GF-D8 (cell line): ENCODE measurements at places on chromosomes 1 and 21.

DNA sequence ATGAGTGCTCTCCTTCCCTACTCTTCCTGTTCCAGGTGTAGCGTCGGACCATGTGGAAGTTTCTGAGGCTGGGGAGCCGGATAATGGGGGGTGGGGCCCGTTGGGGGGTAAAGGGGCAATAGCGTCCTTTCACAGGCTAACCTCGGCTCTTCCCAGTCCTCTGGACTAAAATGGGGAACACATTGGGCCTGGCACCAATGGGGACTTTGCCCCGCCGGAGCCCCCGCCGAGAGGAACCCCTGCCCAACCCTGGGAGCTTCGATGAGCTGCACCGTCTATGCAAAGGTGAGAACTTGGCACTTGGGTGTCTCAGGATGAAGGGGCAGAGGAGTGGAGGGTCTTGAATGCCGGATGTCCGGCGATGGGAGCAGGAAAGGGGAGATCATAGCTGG, 456 bp downstream of the TOMM40L start:
- DNase-seq, result no peak

DNA sequence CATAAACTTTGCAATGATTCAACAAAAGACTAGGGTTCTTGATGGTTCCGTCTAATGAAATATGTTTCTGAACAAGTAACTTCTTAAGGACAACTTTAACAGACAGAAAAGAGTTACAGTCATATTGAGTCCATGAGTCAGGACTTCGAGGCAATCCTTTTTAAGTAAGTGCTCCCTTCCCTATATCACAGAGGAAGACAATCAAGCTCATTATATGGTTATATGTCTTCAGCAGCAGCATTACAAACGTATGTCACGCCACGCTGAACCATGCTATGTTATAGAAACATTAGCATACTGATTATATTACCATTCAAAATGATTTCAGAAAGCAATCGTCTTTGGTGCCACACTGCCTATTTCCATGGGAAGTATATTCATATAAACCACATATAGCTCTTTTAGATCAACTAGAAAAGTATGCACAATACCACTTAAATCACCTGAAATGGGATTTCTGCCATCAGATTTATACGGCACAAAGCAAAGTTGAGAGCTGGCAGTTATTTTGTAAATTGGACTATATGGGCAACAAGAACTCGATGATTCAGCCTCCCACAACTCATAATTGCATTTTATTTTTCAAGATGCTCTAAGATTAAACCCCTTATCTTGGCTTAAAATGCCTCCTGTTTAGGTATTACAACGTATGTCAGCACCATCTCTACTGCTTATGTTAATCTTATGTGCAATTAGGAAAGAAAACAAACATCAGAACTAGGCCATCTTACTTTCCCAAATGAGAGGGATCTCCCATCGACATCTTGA, 111.3 kb upstream of the SAMSN1 start:
- DNase-seq, result no peak

DNA sequence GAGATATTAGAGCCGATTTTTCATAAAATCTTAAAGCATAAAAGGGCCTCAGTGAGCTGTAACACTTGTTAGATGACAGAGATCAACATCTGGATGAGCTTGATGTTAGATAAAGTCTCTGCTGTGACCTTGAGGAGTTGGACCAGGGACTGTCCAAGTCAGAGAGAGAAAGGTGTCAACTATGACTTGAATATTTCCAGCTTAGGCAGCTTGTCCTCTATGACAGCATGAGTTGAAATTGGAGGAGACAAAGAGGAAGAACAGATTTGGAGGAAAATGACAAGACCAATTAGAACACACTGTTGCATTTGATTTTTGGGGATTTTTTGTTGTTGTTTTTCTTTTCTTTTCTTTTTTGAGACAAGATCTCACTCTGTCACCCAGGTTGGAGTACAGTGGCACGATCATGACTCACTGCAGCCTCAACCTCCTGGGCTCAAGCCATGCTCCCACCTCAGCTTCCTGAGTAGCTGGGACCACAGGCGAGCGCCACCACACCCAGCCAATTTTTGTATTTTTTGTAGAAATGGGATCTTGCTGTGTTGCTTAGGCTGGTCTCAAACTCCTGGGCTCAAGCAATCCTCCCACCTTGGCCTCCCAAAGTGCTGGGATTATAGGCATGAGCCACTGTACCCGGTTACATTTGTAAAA, 35.3 kb upstream of the CLIC4 start:
- no peak for DNase-seq

GRCh38 chr21:45844181-45844580, 137.4 kb upstream of the COL6A1 start:
- DNase-seq, result no peak

DNA sequence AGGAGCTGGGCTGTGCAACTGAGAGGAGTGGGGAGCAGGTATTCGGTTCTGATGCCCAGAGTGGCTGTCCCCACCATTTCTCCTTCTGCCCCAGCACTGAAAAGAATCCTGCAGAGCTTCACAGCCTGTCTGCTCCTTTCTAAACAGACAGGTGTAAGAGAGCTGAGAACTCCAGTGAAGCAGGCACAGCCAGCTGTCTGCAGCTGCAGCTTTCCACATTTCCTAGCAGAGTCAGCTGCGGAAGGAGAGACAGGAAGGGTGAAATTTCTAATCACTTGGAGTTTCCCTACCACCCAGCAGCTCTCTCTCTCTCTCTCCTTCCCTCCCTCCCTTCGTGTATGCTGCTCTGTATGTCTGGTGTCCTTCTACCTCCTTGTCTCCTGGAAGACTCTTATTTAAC, 40.5 kb upstream of the GJB5 start:
- no peak for DNase-seq

- DNase-seq, result no peak
Observed at GRCh38 chr1:15354580-15354965, 55.1 kb upstream of the EFHD2 start.

- no peak for DNase-seq
Observed at GRCh38 chr1:92711473-92712165, 73.3 kb downstream of the EVI5 start.

GRCh38 chr1:228011721-228012311, 5.0 kb downstream of the WNT3A start:
- DNase-seq, result no peak

- no peak for DNase-seq
Observed at GRCh38 chr1:182723200-182723599, 38.8 kb upstream of the RGS8 start.

- no peak for DNase-seq
Observed at GRCh38 chr1:189658381-189658780, 819.3 kb downstream of the BRINP3 start.

GRCh38 chr1:184082541-184083415, 31.2 kb downstream of the TSEN15 start:
- DNase-seq, result no peak

- peak; percentile 35 for DNase-seq
Observed at GRCh38 chr1:55244476-55245099, 29.4 kb upstream of the USP24 start.

GRCh38 chr21:28644762-28645161, 347.9 kb downstream of the LTN1 start:
- DNase-seq, result no peak

- no peak for DNase-seq
Observed at GRCh38 chr1:115426956-115427355, 88.9 kb upstream of the NGF start.

- no peak for DNase-seq
Observed at GRCh38 chr21:44567481-44568171, 5.9 kb upstream of the KRTAP10-4 start.

DNA sequence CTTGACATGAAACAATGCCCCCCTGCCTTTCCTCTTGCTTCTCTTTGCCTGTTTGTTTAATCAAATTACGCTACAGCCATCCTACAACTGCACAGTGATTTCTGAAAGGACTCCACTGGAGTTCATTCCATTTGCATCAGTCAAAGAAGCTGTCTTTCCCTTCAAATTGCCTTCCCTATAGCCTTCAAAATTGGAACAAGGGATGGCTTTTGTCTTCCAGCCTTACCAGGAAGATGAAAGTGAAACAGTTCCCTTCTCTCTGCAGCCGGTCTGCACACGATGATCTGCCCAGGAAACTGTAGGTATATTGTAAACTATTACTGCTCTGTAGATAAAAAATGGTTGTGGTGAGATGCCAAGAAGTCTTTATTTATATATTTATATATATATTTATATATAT, 65.6 kb upstream of the ETS2 start:
- no peak for DNase-seq

- DNase-seq, result no peak
Observed at GRCh38 chr1:168637350-168637991, 61.1 kb downstream of the XCL1 start.

DNA sequence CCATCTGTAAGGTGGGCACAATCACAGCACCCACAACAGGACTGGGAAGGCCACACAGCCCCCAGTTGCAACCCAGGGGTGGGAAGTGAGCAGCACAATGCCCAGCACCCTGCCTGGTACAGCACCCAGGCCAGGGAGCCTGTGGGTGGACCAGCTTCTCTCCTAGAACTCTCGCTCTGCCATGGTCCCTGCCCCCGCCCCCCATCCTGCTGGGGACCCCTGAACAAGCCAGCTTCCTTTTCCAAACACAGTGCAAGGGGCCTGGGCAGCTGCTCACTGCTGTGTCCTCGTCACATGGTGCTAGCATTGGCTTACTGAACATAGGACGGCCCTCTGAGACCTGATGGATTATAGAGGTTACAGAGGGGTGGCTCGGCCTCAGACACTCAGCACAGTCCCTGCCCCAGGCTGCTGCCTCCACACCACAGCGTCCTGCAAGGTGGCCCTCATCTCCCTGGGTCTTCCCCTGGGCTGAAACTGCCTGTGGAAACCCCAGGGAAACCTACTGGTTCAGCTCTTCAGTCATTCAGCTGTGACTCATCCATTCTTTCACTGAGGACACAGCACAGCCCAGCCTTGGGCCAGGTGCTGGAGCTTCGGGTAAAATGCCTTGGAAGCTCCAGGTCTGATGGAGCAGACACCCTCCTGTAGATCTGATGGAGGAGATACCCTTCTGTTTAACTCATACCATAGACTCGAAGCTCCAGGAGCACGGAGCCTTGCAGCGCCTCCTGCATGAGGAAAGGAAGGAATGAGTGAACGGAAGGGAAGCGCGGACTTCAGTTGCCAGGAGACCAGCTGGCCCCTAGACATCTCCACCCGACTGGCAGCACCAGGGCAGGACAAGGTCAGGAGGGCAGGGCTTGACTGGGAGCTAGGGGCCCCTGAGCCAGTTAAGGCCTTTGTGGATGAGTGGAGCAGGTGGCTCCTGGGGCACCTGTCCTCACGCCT, 8.1 kb upstream of the PRDM16 start:
- DNase-seq, result no peak

DNA sequence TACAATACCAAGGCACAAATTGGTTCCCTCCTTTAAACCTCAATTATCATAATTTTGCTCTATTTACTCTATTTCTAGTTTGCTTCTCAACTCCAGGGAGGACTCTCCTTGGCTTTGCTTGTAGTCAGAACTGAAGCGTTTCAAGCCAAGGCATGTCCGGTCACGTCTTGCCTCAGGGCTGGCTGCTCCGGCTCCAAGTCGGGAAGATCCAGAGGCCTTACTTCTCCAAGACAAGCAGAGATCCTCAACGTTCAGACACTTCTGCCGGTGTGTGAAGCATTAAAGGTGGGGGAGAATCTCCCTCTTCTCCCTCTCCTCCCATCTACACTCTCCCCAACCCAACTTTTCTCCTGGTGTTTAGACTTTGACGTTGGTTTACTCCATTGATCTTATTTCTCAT, 7.2 kb upstream of the HHAT start:
- no peak for DNase-seq

GRCh38 chr1:29829448-29830344, 593.4 kb downstream of the PTPRU start:
- no peak for DNase-seq

DNA sequence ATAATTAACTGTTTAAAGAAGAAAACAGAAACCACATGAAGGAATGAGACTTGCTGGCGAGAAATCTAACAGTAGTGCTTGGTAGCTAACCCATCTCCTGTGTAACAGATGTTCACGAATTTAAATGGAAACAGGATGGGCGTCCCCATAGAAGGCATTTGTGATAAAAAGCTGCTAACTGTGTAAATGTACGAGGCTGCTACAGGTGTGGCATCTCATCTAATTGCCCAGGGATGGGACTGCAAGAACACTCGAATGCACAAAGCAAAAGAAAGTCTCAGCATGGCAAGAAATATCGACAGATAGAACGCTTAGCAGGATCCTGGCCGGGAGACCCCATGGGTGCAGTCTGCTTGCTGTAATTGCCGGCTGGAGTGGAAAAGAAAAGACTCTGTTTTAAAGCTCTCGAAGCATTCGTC, 112.7 kb downstream of the RUNX1 start:
- no peak for DNase-seq

DNA sequence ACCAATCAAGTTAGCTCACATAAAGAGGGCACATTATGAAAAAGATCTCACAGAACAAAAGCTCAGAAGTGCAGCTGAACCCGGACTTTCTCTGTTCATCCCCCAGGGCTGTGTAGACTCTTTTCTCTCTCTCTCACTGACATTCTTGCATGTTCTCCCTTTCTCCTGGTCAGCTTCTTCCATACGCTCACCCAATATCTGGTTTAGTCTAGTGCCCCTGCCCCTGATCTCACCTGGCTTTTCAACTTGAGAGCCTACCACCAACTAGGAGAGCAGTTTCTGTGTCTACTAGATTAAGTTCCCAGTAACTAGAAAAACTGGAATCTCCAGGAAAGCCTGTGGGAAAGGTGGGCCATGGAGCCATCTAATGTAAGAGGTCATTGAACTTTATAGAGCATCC, 126.9 kb upstream of the GRIK3 start:
- DNase-seq, result no peak

GRCh38 chr1:152752225-152752624, 5.6 kb upstream of the KPRP start:
- no peak for DNase-seq

DNA sequence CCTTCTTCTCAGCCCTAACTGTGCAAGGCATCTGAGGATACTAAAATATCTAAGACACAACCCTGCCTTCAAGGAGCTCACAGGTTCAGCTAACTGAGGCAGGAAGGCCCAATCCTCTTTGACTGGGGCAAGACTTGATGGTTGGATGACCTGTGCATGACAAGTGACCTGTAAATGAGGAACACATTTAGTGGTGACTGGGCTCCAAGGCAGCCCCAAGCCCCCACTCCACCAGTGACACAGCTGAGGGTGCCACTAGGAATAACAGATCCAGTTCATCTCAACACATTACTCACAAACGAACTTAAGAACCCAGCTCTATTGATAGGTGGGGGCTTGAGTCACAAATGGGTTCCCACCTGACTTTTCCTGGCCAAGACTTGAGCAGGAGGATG, 244.7 kb upstream of the IRF2BP2 start:
- DNase-seq, result no peak
